NCI-H1417 (cell line): ENCODE measurements at places on chromosomes 13 and 19.

DNA sequence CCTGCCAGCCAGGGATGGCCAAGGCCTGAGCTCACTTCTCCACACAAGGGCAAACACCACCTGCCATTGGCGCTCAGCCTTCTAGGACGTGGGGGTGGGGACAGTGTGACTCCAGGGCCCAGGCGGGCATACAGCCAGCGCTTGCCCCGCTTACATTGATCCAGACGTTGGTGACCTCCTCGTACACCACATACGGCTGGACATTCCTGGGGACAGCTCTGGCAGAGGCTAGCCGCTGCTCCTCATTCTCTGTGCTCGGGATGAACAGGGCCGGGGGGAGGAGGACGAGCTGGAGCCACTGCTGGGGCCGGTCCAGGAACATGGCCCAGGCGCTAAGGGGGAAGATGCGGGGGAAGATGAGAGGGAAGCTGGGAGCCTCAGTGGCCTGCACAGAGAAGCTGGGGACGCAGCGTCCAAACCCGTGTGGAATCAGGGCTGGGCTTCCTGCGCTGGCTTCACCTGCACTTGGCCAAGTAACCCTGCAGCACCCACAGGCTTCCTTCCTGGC lies 25.1 kb upstream of the MYDGF start:
- DNase-seq: no peak

DNA sequence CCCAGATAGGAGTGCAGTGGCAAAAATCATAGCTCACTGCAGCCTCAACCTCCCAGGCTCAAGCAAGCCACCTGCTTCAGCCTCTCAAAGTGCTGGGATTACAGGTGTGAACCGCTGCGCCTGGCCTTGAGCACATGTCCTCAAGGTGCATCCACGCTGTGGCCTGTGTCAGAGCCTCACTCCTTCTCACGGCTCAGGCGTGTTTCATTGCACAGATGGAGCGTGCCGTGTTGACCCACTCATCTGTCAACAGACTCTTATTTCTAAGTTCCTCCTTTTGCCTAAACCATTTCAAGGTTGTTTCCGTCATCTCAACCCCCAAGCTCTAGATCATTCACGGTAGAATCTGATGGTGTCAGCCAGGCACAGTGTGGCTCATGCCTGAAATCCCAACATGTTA lies 28.2 kb downstream of the ATP8B3 start:
- DNase-seq: no peak

DNA sequence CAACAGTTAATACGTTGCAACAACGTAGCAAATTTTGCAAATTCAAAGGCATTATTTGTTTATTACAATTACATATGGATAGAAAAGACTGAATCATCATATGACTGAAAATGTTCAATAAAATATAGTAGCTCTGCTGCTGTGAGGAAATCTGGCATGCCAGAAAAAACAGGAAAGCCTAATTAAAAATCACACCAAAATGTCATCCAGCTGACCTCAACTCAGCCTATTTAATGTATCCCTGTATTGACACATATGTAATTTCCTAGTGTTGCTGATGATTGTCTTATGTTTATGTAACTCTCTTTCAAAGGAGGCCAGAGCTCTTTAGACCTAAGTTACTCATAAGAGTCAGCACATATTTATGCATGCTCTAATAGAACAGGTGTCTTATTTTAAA lies 495.0 kb downstream of the PCDH17 start:
- no peak for DNase-seq

- no peak for DNase-seq
Observed at GRCh38 chr13:100423375-100423774, 165.2 kb downstream of the GGACT start.

DNA sequence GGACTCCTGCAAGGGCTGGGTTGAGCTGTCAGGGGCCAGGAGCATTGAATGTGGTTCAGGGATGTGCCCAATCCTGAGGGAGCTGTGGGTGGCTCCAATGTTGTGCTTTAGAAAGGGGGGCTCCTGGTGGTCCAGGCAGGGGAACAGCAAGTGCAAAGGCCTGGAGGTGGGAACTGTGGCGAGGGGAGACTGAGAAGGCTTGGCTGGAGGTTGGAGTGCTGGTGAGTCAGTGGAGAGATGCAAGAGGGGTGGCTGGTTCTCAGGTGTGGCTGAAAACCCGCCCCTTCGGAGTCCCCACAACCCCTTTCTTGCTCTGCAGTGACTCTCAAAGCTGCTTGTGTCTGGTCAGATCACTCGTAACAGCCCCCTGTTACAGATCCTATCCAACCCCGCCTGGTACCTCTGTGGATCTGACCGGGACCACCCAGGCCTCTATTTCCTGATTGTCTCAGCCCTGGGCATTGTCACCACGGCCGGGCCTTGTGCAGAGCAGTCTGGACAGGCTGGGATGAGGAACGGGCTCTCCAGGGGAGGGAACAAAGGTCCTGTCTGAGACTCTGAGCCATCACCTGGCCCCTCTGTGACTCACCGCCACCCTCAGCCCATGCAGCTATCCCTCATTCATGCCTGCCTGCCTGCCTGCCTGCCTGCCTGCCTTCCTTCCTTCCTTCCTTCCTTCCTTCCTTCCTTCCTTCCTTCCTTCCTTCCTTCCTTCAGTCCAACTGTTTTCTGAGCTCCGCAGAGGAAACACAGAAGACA lies 1.4 kb upstream of the KCNN1 start:
- DNase-seq: no peak

GRCh38 chr13:98994080-98994479 lies 16.2 kb upstream of the DOCK9 start:
- DNase-seq: peak; percentile 41

DNA sequence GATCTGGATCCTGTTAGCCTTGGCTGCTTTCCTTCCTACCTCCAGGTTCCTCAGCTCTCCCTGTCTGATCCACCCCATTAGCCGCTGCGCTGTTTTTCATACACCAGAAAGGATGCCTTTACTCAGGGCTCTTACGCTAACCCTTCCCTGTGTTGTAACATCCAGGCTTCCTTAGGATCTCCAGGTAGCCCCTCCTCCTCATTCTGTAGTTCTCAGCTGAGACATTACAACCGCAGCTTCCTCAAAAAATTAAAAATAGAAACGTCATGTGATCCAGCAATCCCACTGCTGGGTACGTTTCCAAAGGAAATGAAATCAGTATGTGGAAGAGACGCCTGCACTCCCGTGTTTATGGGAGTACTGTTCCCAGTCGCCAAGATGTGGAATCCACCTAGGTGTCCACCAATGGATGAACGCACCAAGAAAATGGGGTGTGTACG lies 18.4 kb upstream of the MYADM start:
- no peak for DNase-seq

DNA sequence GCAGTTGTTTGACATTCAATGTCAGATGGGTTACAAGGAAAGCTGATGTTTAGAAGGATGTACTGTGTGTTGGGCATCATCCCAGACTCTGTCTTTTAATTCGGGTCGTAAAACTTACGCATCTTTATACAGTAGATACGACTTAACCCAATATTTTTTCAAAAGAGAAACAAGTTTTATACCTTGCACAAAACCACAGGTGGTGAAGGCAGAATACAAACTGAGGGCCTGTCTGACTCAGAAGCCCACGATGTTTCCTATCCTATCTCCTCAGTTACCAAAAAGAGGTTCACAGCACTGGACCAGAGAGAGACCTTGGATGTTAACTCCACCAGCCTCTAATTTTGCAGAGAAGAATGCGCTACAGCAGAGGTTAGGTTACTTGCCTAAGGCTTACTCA lies 477.0 kb downstream of the FOXO1 start:
- DNase-seq: no peak

GRCh38 chr13:105247830-105248229 lies 1287.6 kb downstream of the EFNB2 start:
- peak; percentile 25 for DNase-seq

DNA sequence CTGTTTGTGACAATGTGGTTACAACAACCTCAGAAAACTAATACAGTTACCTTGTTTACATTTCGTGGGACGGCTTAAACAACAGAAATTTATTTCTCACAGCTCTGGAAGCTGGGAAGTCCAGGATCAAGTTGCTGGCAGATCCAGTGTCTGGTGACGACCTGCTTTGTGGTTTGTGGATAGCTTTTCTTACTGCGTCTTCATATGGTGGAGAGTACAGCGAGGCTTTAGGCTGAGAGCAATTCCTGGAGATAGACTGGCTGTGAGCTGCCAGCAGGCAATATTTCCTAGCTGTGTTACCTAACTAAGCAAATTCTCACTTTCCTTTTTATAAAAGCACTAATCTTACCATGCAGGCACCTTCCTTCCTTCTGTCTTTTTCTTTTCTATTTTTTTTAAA lies 1203.5 kb upstream of the PRR20A start:
- DNase-seq: no peak

DNA sequence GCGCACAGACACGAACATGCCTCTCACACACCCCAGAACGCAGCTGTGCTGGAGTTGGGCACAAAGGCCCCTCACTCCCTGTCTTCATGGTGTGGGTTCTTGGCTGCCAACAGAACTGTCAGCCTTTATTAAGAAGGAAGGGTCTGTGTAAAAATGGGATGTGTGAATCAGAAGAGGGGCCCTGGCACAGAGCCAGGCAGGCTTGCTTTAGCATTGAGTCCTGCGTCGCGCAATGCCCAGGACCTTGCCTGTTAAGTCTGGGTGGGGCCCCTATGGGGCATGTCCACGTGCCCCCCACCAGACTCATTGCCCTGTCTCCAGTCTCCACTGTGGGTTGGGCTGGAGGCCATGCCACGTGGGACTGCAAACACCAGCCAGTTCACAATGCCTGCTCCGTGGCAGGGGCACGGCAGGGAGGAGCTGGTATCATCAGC lies 84.8 kb downstream of the SLC7A1 start:
- no peak for DNase-seq
